ENCODE measurements at places on chromosomes 16 and 17. TPM values are rescaled to one million over a fixed set of nuclear protein-coding genes. Genes with fewer than 3 reads are reported as not detected.

- H3K36me3 ChIP-seq: no peaks in the 10 kb centered on the region
- no peak overlapping the region for H3K27ac ChIP-seq
- H3K4me3 ChIP-seq: no peak overlapping the region
- peaks cover 15% of the 10 kb centered on the region for H3K4me1 ChIP-seq
- DNase-seq: no peak
- no peaks in the 10 kb centered on the region for H3K27me3 ChIP-seq
Observed at GRCh38 chr17:79017546-79018369, 6.2 kb upstream of the C1QTNF1 start.

- no peak for DNase-seq
- no peak overlapping the region for H3K27ac ChIP-seq
- no peak overlapping the region for H3K4me3 ChIP-seq
- peaks cover 15% of the 10 kb centered on the region for H3K4me1 ChIP-seq
- peaks cover 3% of the 10 kb centered on the region for H3K36me3 ChIP-seq
- no peaks in the 10 kb centered on the region for H3K27me3 ChIP-seq
Observed at GRCh38 chr17:80861418-80861815, 130.2 kb upstream of the CHMP6 start.

SLC16A6 gene
- not detected for total RNA-seq

DNA sequence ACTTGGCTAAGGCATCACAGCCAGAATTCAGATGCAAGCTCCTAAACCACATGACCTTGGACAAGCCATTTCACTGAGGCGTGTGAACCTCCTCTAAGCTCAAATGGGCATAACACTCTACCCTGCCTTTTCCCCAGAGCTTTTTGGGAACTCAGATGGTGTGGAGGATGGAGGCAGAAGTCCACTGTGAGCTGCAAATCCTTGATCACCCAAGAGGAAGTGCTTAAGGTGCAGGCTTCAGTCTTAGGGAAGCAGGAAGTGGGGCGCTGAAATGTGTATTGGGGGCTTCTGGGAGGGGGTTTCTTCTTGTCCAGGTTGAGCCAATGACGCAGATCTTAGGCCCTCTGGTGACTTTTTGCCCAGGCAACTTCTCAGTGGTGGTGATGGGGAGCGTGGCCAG, 12.9 kb downstream of the CIITA start:
- H3K36me3 ChIP-seq: no peaks in the 10 kb centered on the region
- no peaks in the 10 kb centered on the region for H3K4me1 ChIP-seq
- no peak for DNase-seq
- H3K4me3 ChIP-seq: no peak overlapping the region
- no peaks in the 10 kb centered on the region for H3K27me3 ChIP-seq

GRCh38 chr16:88570691-88571092, 489 bp downstream of the ZC3H18 start:
- peaks cover 17% of the 10 kb centered on the region for H3K4me1 ChIP-seq
- DNase-seq: no peak
- H3K36me3 ChIP-seq: peaks cover 11% of the 10 kb centered on the region

GRCh38 chr16:77833921-77834634, 45.7 kb downstream of the VAT1L start:
- H3K4me3 ChIP-seq: no peak overlapping the region
- peak; percentile 65 for DNase-seq
- peak overlapping the region; percentile 71 for H3K27ac ChIP-seq
- no peaks in the 10 kb centered on the region for H3K27me3 ChIP-seq

DNA sequence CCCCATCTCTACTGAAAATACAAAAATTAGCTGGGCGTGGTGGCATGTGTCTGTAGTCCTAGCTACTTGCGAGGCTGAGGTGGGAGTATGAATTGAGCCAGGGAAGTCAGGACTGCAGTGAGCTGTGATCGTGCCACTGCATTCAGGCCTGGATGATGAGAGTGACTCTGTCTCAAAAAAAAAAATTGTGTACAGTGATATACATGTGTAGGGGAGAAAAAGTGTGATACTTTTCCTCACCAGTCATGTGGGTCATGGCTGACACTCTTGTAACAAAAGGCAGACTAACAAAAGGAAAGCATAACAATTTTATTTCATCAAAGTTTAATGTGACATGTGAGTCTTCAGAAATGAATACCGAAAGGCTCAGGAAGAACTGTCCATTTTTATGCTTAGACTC, 2.0 kb upstream of the ABCC12 start:
- no peak for DNase-seq
- no peak overlapping the region for H3K27ac ChIP-seq
- H3K36me3 ChIP-seq: no peaks in the 10 kb centered on the region

GRCh38 chr16:24996301-24996700, 18.9 kb downstream of the ARHGAP17 start:
- no peaks in the 10 kb centered on the region for H3K27me3 ChIP-seq
- H3K27ac ChIP-seq: no peak overlapping the region
- peaks cover 60% of the 10 kb centered on the region for H3K4me1 ChIP-seq
- no peak overlapping the region for H3K4me3 ChIP-seq
- no peak for DNase-seq

DNA sequence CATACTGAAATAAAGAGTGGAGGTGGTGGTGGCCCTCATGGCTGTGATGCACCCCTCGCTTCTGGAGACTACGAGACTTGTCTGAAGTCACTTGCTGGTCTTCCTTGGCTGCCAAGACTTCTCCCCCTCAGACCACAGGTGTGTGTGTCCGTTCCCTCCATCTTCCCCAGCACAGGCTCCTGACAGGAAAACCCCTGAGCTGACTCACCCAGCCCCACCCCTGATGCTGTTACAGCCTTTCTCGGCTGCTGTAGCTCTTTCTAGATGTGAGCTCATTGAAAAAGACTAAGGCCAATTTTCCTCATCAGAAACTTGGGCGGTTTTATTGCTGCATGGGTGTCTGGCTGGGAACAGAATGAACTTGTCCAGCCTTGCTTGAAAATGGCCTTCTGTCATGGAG, 296.9 kb downstream of the TMEM114 start:
- H3K27me3 ChIP-seq: no peaks in the 10 kb centered on the region
- no peak for DNase-seq
- H3K36me3 ChIP-seq: no peaks in the 10 kb centered on the region
- H3K4me3 ChIP-seq: no peak overlapping the region
- H3K4me1 ChIP-seq: no peaks in the 10 kb centered on the region

GRCh38 chr17:46180892-46181274, 12.3 kb downstream of the KANSL1 start:
- H3K27ac ChIP-seq: no peak overlapping the region
- no peaks in the 10 kb centered on the region for H3K27me3 ChIP-seq
- no peak overlapping the region for H3K4me3 ChIP-seq

- H3K36me3 ChIP-seq: peaks cover 93% of the 10 kb centered on the region
- no peaks in the 10 kb centered on the region for H3K27me3 ChIP-seq
- no peaks in the 10 kb centered on the region for H3K4me1 ChIP-seq
- DNase-seq: no peak
Observed at GRCh38 chr17:7509937-7510336, 25.8 kb downstream of the POLR2A start.

- no peak for DNase-seq
- peak overlapping the region; percentile 86 for H3K27ac ChIP-seq
- H3K27me3 ChIP-seq: no peaks in the 10 kb centered on the region
- no peak overlapping the region for H3K4me3 ChIP-seq
- no peaks in the 10 kb centered on the region for H3K36me3 ChIP-seq
- H3K4me1 ChIP-seq: peaks cover 2% of the 10 kb centered on the region
Observed at GRCh38 chr16:30903596-30903995, 7.2 kb downstream of the CTF1 start.

Data from ascending aorta (tissue), 2 donors.